ENCODE measurements at places on chromosomes 1 and 21.

- DNase-seq: no peak
Observed at GRCh38 chr1:115632251-115633026, 9.3 kb upstream of the VANGL1 start.

DNA sequence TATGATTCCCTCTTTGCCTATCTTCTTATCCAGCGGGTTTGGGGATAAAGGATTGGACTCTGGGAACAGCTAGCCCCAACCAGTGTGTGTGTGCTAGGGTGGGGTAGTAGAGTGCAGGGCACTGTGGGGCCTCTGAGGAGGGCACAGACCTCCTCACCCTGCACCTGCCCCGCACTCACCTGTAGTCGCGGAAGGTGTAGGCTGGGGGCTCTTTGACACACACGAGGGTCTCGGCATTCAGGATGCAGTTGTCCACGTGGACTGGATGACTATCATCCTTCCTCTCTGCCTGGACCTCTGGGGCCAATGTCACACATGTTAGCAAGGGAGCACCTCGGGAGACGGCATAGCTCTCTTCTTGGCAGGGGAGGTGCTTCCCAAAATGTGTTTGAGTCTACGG lies 8.0 kb upstream of the CLDN19 start:
- no peak for DNase-seq

DNA sequence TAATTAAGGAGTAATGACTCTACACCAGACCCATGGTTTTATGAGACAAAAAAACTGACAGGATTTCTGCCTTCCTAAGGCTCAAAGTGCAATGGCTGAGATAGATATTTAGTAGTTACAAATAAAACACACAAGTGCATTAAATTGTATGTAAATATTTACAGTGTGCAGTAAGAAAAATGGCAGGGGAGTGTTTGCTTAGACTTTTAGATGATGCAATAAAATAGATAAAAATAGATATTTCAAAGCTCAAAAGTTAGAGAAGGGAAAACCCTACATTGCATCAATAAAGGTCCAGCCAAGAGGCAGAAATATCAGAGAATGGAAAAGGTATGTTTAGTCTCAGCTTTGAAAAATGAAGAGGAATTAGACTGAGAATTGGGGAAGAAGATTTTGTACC lies 226.3 kb upstream of the FGGY start:
- no peak for DNase-seq

DNA sequence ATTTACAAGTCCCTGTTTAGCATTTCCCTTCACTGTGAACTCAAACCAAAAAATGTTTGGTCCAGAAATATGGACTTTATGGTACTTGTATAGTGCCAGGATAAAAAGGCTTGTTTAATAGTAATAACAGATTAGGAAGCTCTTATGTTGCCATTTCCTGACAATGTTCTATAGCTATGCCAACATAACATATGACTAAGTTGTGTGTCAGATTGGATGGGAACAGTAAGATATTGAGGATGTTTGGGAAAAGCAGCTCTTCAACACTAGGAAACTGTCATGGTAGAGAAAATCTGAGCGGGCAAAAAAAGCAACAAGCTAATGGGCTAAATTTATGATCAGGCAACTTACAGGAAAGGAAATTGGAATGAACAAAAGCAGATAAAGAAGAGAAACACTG lies 287.1 kb upstream of the ADGRL4 start:
- no peak for DNase-seq

GRCh38 chr21:35987475-35987874 lies 72.9 kb downstream of the SETD4 start:
- DNase-seq: no peak

Data from CD4-positive, alpha-beta T cell treated with Interleukin-4 for 4 hours (primary cell).